Foreskin fibroblast (primary cell): ENCODE measurements at places on chromosomes 1 and 21.

DNA sequence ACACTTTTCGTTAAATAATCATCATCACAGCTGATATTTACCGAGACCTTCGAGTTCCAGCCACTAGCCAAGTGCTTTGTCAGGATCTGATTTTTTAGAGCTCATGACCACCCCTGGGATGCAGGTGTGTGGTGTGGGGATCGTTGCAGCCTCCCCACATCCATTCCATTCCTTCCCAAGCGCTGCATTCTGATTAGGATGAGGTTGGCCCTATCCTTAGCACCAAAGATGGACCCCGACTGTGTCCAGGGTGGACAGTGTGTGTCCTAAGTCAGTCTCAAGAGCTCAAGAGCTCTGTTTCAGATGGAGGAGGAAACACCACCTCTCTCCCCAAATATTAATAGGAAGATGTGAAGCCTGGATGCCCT is 74.1 kb downstream of the PSMG1 start:
- DNase-seq, result no peak

GRCh38 chr1:24465099-24465498 is 37.5 kb upstream of the RCAN3 start:
- DNase-seq, result no peak

GRCh38 chr21:42565206-42565810 is 51.7 kb downstream of the SLC37A1 start:
- DNase-seq, result no peak

- no peak for DNase-seq
These were observed 28.3 kb downstream of the SUCO start for GRCh38 chr1:172561252-172561651.

GRCh38 chr1:198543670-198544260 is 3.3 kb upstream of the ATP6V1G3 start:
- DNase-seq, result no peak

DNA sequence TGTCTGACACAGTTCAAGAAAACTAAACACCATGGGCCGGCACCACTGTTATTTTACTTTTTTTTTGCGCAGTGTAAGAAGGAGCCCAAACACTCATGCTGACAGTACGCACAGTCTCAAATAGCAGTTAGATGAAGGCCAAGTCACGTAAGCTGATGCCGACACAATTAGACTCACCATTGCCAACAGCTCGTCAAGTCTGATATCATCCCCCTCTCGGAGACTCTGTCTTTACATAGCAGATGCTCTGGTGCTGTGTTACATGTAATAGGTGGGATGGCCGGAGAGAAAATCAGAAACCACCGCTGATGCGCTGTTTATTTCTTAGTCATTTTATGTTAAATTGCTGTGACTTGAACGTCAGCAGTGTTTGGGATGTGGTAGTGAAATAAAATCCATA is 49.3 kb downstream of the TGFB2 start:
- no peak for DNase-seq

DNA sequence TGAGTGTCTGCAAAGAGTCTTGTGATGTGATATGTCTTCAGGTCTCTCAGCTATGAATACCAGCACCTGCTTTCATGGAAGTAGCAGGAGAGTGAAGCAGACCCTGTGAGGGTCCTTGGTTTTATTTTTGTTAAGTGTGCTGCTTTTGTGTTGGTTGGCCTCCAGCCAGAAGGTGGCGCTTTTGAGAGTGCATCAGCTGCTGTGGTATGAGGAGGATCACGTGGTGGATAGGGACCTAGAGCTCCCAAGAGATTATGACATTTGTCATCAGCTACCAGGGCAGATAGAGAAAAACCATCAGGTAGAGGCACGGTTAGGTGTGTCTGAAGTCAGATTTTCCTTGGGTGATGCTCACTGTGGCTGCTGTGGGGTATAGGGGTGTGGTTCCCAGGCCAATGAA is 1232.1 kb downstream of the MRPL39 start:
- DNase-seq, result no peak
